Peyer's patch (tissue), 4 donors: ENCODE measurements at places on chromosomes 4 and X. TPM values are rescaled to one million over a fixed set of nuclear protein-coding genes. Genes with fewer than 3 reads are reported as not detected.

GRCh38 chr4:138078253-138078652, 163.9 kb downstream of the SLC7A11 start:
- no peak overlapping the region for H3K27ac ChIP-seq
- no peaks in the 10 kb centered on the region for H3K27me3 ChIP-seq
- no peak overlapping the region for H3K4me3 ChIP-seq
- no peaks in the 10 kb centered on the region for H3K36me3 ChIP-seq
- DNase-seq: no peak

DNA sequence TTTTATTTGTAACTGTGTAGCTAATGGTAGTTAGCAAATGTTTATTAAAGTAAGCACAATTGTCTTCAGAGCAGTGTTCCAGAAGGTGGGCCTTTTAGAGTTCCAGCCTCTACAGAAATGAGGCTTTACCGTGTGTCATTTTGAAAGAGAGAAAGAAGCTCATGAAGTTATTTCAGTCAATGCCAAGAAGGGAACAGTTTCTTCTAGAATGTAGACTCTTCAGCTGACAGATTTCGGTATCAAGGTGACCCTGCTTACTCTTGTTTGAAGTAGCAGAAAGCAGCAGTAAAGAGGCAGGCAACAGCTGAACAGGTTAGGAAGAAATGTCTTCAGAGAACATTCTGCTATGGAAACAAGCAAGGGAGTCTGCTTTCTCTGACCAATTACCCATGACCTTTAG, 93.6 kb downstream of the TASL start:
- no peak for DNase-seq
- no peaks in the 10 kb centered on the region for H3K27me3 ChIP-seq
- H3K36me3 ChIP-seq: no peaks in the 10 kb centered on the region
- no peak overlapping the region for H3K4me3 ChIP-seq
- H3K4me1 ChIP-seq: no peaks in the 10 kb centered on the region
- H3K27ac ChIP-seq: no peak overlapping the region

- DNase-seq: no peak
- no peaks in the 10 kb centered on the region for H3K27me3 ChIP-seq
- H3K4me3 ChIP-seq: no peak overlapping the region
- no peaks in the 10 kb centered on the region for H3K36me3 ChIP-seq
- no peak overlapping the region for H3K27ac ChIP-seq
Observed at GRCh38 chrX:32966821-32967355, 244.5 kb downstream of the DMD start.

DNA sequence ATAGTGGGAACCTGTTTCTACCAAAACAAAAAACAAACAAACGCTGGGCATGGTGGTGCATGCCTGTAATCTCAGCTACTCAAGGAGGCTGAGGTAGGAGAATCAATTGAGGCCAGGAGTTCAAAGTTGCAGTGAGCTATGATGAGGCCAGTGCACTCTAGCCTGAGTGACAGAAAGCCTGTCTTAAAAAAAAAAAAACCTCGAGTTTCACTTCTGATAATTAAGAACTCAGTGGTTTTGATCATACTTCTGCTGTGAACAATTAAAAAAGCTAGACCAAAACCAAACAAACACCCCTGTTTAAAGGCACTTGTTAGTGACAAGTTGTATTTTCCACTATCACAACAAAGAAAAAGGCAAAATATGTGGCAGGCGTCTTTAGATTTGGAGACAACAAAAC, 15.0 kb upstream of the UBE2D3 start:
- no peak for DNase-seq
- no peaks in the 10 kb centered on the region for H3K27me3 ChIP-seq
- no peaks in the 10 kb centered on the region for H3K36me3 ChIP-seq
- H3K4me3 ChIP-seq: no peak overlapping the region

DNA sequence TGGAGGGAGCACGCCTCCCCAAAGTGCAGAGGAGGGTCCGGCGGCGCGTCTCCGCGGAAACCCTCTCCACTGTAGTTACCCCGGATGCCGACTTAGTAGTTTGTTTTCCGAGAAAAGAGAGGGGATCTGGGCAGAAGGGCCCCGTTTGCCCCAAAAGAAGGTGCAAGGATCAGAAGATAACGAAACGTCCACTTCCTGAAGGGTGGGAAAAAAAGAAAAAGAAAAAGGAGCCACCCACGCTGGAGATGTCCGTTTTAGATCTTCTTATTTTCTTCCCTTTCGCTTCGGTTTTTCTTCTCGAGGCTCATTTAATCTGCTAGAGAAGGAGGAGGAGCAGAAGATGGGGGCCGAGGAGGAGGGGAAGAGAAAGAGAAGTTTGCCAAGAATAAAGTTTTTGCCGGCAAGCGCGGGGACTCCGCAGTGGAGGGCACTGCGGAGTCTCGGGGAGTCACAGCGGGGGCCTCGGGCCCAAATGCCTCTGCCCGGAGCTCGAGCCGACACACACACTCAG, 517 bp downstream of the LEF1 start:
- no peaks in the 10 kb centered on the region for H3K27me3 ChIP-seq
- DNase-seq: no peak
- peaks cover 56% of the 10 kb centered on the region for H3K4me1 ChIP-seq
- peak overlapping the region; percentile 24 for H3K27ac ChIP-seq

- DNase-seq: no peak
- no peaks in the 10 kb centered on the region for H3K36me3 ChIP-seq
- H3K27ac ChIP-seq: no peak overlapping the region
- no peak overlapping the region for H3K4me3 ChIP-seq
Observed at GRCh38 chr4:21790438-21791029, 158.0 kb downstream of the KCNIP4 start.

- no peak for DNase-seq
- H3K36me3 ChIP-seq: no peaks in the 10 kb centered on the region
- H3K4me1 ChIP-seq: no peaks in the 10 kb centered on the region
- H3K27me3 ChIP-seq: no peaks in the 10 kb centered on the region
Observed at GRCh38 chrX:117751155-117751554, 365.5 kb downstream of the KLHL13 start.

DNA sequence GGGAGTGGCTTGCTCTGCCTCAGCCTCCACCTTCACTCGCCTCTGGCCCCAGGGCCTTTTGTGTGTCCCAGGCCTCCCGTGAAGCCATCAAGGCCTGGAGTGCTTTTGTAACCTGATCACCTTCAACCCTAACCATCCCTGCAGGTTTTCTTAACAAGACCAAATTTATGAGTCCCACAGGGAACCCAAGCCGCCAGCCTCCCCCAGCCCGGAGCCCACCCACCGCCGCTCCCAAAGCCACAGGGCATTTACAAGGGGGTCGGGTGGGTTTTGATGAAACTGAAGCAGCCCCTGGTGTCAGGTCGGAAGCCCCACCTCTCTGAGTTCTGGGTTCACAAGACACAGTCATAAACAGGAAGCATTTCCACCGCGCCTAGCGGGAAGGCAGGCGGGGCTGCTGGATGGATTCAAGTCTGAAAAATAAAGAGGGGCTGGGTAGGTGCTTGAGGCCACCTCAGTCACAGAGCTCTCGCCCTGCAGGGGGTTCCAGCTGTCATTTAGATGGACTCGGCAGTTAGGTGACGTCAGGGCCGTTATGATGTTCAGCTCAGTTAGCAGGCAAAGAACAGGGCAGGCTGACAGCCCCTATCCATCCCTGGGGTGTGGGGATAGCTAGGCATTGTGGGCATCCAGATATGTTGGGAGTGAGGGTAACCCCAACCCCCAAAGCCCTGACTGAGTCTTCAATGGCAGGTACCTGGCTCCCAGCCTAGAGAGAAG, 128.5 kb downstream of the BCOR start:
- H3K4me3 ChIP-seq: no peak overlapping the region
- H3K27me3 ChIP-seq: no peaks in the 10 kb centered on the region
- H3K36me3 ChIP-seq: no peaks in the 10 kb centered on the region
- no peak overlapping the region for H3K27ac ChIP-seq
- DNase-seq: peak; percentile 28
- H3K4me1 ChIP-seq: no peaks in the 10 kb centered on the region

GRCh38 chr4:147407261-147408045, 73.4 kb upstream of the EDNRA start:
- DNase-seq: no peak
- no peak overlapping the region for H3K4me3 ChIP-seq
- H3K36me3 ChIP-seq: no peaks in the 10 kb centered on the region
- H3K27ac ChIP-seq: no peak overlapping the region
- H3K27me3 ChIP-seq: no peaks in the 10 kb centered on the region
- no peaks in the 10 kb centered on the region for H3K4me1 ChIP-seq

GRCh38 chr4:127809173-127809800, 27.2 kb downstream of the HSPA4L start:
- no peaks in the 10 kb centered on the region for H3K27me3 ChIP-seq
- no peaks in the 10 kb centered on the region for H3K36me3 ChIP-seq
- no peak overlapping the region for H3K27ac ChIP-seq
- H3K4me3 ChIP-seq: no peak overlapping the region
- no peak for DNase-seq

GRCh38 chr4:5746829-5747737, 36.1 kb downstream of the EVC start:
- no peaks in the 10 kb centered on the region for H3K27me3 ChIP-seq
- no peaks in the 10 kb centered on the region for H3K4me1 ChIP-seq
- DNase-seq: no peak
- no peaks in the 10 kb centered on the region for H3K36me3 ChIP-seq

DNA sequence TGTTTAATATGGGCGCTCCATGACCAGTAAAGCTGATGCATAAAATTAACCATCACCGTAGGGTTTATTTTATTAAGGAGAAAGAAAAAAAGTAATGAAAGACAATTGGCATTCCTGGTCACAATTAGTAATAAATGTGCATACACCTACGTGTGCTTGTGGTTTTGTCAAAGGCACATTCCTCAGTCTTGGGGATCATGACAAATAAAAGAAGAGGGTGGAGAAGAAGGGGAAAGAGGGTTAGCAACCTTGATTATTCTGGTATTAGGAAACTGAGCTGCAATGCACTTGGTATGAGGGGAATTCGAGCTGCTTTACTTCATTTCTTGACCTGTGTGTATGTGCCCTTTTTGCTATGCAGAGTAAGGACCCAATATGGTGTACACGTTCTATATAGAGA, 1798.3 kb upstream of the PCDH7 start:
- no peak overlapping the region for H3K27ac ChIP-seq
- DNase-seq: no peak
- no peaks in the 10 kb centered on the region for H3K36me3 ChIP-seq
- H3K4me1 ChIP-seq: no peaks in the 10 kb centered on the region

DNA sequence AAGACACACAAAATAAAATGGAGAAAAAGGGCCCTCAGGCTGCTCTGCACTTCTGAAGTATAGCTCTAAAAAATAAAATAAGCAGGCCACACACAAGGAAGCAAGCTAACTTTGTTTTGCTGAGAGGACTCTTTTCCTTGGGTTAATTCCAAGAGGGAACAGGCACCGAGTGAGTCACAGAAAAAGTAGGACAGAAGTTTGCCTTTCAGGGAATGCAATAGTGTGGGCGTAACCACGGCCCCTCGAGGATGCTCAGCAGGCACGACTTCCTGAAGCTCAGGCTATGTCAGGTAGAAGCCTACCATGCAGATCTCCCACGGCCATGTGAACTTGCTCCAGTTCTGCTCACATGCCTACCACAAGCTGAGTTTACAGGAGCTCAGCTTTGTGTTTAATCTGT, 22.1 kb downstream of the PPP1R2C start:
- no peaks in the 10 kb centered on the region for H3K4me1 ChIP-seq
- no peak overlapping the region for H3K27ac ChIP-seq
- no peak overlapping the region for H3K4me3 ChIP-seq
- DNase-seq: no peak

DNA sequence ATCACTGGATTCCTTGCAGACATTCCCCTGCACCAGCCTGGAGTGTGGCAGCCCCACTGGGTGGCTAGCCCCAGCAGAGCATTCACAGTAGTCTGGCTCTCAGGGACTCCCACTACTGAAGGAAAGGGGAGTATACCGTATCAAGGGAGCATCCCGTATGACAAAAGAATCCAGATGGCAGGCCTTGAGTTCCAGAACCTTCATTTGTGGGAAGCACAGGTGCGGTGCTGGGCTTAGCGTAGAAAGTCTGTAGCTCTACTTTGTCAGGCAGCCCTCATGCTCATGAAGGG, 79.6 kb downstream of the CENPC start:
- H3K27ac ChIP-seq: no peak overlapping the region
- DNase-seq: no peak
- no peaks in the 10 kb centered on the region for H3K36me3 ChIP-seq
- H3K4me3 ChIP-seq: no peak overlapping the region
- no peaks in the 10 kb centered on the region for H3K4me1 ChIP-seq
- H3K27me3 ChIP-seq: no peaks in the 10 kb centered on the region

DNA sequence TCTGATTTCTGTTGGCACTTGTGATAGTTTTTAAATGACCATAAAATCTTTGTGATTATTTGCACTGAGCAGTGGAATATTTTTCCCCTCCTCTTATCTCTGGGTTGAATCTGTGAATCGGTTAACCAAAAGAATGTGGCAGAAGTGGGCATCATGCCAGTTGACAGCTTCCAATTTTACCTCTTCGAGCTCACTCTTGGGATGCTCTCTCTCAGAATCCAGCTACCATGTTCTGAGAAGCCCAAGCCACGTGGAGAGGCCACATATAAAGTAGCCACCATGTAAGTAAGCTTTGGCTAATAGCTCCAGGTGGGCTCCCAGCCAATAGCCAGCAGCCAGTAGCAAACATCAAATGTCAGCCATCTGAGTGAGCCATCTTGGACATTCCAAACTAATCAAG, 12.9 kb upstream of the WDR19 start:
- H3K27ac ChIP-seq: no peak overlapping the region
- H3K27me3 ChIP-seq: no peaks in the 10 kb centered on the region
- no peaks in the 10 kb centered on the region for H3K36me3 ChIP-seq
- H3K4me3 ChIP-seq: no peak overlapping the region
- no peaks in the 10 kb centered on the region for H3K4me1 ChIP-seq
- DNase-seq: no peak

GRCh38 chr4:6271206-6271605, 1.6 kb downstream of the WFS1 start:
- H3K4me1 ChIP-seq: no peaks in the 10 kb centered on the region
- peak overlapping the region; percentile 97 for H3K4me3 ChIP-seq
- H3K27me3 ChIP-seq: no peaks in the 10 kb centered on the region
- H3K36me3 ChIP-seq: no peaks in the 10 kb centered on the region
- H3K27ac ChIP-seq: peak overlapping the region; percentile 88

- H3K27ac ChIP-seq: no peak overlapping the region
- no peaks in the 10 kb centered on the region for H3K27me3 ChIP-seq
- H3K4me3 ChIP-seq: no peak overlapping the region
- DNase-seq: no peak
Observed at GRCh38 chr4:17284323-17285175, 227.3 kb downstream of the QDPR start.

DNA sequence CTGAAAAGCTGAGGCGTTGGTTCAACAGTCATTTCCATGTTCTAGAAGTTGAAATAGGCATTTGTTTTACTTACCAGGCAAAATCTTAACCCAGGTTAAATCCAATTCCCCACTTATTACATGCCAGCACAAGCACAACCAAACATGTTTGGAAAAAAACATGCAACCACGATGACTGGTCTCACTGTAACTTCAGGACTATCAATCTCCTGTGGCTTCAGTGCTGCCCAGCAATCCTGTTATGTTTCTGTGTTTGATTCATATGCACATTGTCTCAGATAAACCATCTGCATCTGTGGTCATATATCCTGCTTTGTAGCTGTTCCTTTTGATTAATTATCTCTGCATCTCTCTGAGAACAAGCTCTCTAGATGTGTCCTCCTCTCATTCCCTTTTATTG, 28.3 kb downstream of the PRDM8 start:
- H3K36me3 ChIP-seq: no peaks in the 10 kb centered on the region
- no peak overlapping the region for H3K27ac ChIP-seq
- H3K4me1 ChIP-seq: no peaks in the 10 kb centered on the region

- DNase-seq: no peak
- no peaks in the 10 kb centered on the region for H3K27me3 ChIP-seq
- no peak overlapping the region for H3K4me3 ChIP-seq
- H3K36me3 ChIP-seq: no peaks in the 10 kb centered on the region
- H3K27ac ChIP-seq: no peak overlapping the region
Observed at GRCh38 chr4:110867251-110867960, 244.5 kb upstream of the PITX2 start.

Gene PNMA3
- total RNA-seq: 0.80 TPM

Gene DDIT4L
- total RNA-seq: not detected

Gene PDE5A
- total RNA-seq: 58.6 TPM

Gene REELD1
- 0.80 TPM for total RNA-seq

Gene PALLD
- 175 TPM for total RNA-seq
